ENCODE measurements at places on chromosomes 5 and 9. TPM values are rescaled to one million over a fixed set of nuclear protein-coding genes. Genes with fewer than 3 reads are reported as not detected.

The ECSCR gene
- total RNA-seq: not detected

The DIPK1B gene
- 40.8 TPM for total RNA-seq

The PKD2L2 gene
- total RNA-seq: not detected

The C5orf58 gene
- not detected for total RNA-seq

DNA sequence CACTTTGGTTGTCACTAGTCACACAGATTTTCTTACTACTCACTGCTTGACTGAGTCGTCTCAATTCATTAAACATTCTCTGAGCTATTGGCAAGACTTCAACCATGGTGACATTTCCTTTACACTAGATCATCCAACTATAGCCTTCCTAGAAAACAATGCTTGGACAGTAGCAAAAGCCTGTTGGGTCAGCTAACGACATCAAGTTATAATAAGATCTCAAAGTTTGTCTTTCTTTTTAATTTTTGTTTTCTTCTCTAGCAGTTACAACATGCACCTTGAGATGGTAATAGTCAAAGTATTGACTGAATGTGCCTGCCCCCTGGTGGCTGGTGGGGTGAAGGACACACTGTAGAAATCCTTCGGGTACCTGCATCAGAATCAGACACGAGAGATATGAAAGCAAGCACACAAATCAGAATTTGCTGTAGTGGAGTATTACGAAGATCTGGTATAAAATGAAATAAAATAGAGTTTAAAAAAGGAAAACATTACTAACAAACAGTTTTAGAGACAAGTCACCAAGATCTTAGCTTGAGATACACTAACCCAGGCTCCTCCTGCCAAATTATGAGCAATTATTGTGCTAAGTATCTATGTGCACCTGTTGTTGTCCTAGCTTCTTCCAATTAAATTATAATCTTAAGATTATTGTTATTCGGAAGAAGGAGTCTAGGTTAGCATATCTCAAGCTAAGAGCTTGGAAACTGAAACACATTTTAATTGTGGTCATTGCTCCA lies 81.2 kb downstream of the ARL15 start:
- DNase-seq: no peak

- no peak for DNase-seq
Measured at GRCh38 chr5:80895523-80895922, 64.6 kb upstream of the RASGRF2 start.

DNA sequence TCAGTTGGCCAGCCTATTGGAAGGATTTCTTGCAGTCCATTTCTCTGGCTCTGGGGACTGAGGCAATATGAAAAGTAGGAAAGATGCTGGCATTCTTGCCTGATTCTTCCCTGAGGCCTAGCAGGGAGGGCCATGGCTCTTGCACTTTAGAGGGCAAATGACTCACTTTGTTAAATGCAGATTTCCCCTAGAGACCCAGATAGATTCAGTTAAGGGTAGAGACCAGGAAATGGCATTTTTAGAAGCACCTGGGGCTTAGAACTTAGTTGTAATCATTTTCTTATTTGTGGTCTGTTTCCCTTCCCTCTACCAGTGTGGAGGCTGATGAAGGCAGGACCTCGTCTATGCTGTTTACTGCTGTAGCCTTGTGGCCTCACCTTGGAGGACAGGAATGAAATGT lies 112.8 kb upstream of the NR3C1 start:
- DNase-seq: no peak

GRCh38 chr9:98074115-98074990 lies 17.8 kb downstream of the NANS start:
- DNase-seq: peak; percentile 81

GRCh38 chr9:132410642-132411041 lies 631 bp downstream of the CFAP77 start:
- no peak for DNase-seq

DNA sequence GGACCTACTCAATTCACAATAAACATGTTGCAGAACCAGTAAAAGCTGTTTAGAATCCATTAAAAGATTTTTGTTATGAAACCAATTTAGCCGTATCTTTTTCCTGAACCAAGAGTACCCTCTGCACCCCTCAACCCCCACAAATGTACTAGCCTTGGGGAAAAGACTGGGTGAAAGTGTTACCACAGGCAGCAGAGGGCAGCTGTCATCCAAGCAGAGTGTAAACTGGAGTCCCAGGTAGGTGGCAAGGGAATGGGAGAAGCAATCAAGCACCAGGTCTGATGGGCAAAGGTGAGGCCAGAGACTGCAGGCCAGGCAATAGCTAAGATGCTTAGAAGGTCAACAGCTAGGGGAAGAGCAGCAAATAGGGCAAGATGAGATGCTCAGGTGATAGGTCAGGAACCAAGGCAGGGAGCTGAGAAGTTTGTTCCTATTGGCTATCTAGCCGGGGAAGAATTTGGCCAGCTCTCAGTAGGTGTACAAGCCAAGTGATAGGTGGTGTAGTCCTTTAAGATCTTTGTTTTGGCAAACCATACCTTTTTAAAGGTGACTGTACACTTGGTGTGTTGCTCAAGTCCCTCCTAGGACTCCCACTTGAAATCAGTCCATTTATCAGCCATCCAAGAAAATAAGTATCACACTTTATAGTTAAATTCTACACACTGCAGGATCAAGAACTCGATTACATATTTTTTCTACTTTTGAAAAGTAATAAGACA lies 77.8 kb upstream of the CCDC112 start:
- DNase-seq: no peak

DNA sequence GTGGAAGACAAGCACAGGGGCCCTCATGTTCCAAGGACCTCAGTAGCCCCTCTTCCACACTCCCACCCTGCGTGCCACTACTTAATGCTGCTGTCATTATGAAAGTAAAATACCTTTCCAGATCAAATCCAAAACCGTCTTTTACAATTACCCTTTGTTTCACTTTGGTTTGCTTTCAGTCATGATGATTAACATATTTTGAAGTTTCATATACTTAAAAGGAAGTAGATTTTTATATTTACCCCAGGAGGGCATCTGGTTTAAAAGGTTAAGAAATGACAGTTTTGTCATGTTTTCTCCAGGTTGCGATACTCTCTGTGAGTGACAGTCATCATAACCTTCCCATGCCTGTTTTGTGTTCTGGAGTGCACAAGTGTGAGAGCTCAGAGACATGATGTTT lies 13.5 kb upstream of the MAP1B start:
- DNase-seq: no peak

DNA sequence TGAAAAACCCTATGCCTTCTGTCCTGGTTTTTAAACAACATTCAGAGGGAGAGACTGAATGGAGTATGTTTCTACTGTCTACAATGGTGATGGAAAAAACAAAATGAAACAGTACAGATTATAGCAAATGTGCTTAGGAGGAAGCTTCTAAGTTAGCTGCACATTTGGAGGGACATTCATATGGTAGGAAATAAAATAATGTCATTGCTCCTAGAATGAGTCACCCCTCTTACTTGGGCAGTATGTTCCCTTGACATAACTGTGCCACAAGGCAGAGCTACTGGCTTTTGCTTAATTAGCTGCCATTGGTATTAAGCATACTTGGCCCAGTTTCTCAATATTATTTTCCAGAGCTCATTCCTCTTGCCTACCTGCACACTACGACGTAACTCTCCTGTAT lies 128.9 kb downstream of the GDNF start:
- no peak for DNase-seq

- no peak for DNase-seq
Measured at GRCh38 chr5:147860641-147861025, 17.9 kb upstream of the SCGB3A2 start.

DNA sequence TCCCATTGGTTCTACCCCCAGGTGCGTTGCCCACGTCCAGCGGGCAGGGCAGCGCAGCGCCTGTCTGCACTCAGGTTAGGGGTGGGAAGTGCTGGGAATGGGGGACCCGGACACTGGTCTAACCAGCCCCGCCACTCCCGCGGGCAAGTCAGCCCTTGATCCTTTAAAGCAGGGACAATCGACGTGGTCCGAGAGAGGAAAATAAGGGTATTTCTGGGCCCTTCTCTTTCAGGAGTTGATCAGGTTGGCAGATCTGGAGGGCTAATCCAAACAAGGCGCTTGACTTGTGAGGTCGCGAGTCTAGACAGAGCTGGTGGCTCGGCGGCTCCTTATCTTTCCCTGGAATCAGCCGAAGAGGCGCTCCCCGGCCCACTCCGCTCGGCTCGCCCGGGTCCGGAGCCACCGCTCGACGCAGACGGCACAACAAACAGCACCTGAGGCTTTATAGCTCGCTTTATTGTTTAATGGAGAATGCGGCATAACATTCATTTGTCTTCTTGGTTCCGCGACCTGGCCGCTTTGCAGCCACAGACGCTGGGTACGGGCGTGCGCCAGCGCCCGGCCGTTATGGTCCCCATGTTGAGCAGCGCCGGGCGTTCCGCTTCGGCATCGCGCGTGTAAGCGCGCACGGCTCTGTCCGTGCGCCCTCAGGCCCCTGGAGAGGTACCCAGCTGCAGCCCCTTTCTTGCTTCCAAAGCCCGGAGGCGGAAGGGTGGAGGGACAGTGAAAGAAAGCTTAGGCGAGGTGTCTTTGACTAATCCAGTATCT lies 15.8 kb downstream of the ISL1 start:
- no peak for DNase-seq

GRCh38 chr5:173178369-173178910 lies 34.1 kb downstream of the BNIP1 start:
- DNase-seq: no peak

DNA sequence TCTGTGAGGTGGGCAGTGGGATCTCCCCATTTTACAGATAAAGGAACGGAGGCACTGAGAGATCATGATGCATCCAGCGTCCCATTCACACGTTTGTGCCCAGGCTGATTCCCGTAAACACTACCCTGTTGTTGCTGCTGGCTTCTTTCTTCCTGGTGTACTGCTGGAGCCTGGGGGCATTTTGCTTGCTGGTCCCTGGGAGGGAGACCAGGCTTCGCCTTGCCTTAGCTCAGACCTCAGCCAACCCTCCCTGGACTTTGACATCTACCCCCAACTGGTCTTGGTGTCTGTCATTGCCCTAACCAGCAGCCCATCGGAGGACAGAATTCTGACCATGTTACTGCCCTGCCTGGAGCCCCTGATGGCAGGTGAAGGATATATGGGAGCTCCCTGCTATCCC lies 82.4 kb downstream of the ZNF618 start:
- no peak for DNase-seq

DNA sequence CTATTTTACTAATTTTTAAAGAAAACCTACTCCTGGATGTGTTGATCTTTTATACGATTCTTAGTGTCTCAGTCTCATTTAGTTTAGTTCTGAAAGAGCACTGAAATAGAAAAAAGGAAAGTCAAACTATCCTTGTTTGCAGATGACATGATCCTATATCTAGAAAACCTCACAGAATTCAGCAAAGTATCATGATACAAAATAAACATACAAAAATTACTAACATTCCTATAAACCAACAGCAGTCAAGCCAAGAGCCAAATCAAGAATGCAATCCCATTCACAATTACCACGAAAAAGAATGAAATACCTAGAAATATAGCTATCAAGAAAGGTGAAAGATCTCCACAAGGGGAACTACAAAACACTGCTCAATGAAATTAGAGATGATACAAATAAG lies 225.8 kb upstream of the CDH18 start:
- DNase-seq: no peak

Measured in type B pancreatic cell (in vitro differentiated cells).